ENCODE measurements at places on chromosomes 7 and 10. TPM values are rescaled to one million over a fixed set of nuclear protein-coding genes. Genes with fewer than 3 reads are reported as not detected.

FKBP14 gene
- 9.5 TPM for total RNA-seq

COL28A1 gene
- total RNA-seq, result 1.1 TPM

MAP3K8 gene
- 40.2 TPM for total RNA-seq

NUTM2E gene
- total RNA-seq, result 0.73 TPM

RSPH10B2 gene
- total RNA-seq, result 0.44 TPM

NPS gene
- total RNA-seq, result not detected

ATP6V0A4 gene
- total RNA-seq, result 2.6 TPM

GTF2I gene
- 133 TPM for total RNA-seq

BAIAP2L1 gene
- total RNA-seq, result 1.3 TPM

HYAL4 gene
- 0.15 TPM for total RNA-seq

C10orf67 gene
- not detected for total RNA-seq

KIAA1549 gene
- total RNA-seq, result 2.8 TPM

TMEM236 gene
- 2.9 TPM for total RNA-seq

CUBN gene
- total RNA-seq, result 5.7 TPM

EBF3 gene
- total RNA-seq, result 6.6 TPM

FAM171A1 gene
- total RNA-seq, result 11.7 TPM

HGF gene
- 8.5 TPM for total RNA-seq

TMEM60 gene
- 19.6 TPM for total RNA-seq

BEND7 gene
- 19.3 TPM for total RNA-seq

HOXA13 gene
- total RNA-seq, result 0.16 TPM

PNLIPRP2 gene
- not detected for total RNA-seq

GPER1 gene
- 2.6 TPM for total RNA-seq

CHN2 gene
- 17.1 TPM for total RNA-seq

HHEX gene
- 10.6 TPM for total RNA-seq

AVL9 gene
- total RNA-seq, result 42.3 TPM

CALCR gene
- 0.80 TPM for total RNA-seq

SLC16A9 gene
- 1.2 TPM for total RNA-seq

PDK4 gene
- total RNA-seq, result 797 TPM

TBX20 gene
- total RNA-seq, result 0.59 TPM

C10orf53 gene
- not detected for total RNA-seq

RTKN2 gene
- total RNA-seq, result 0.98 TPM
